Cerebellar nuclear complex (tissue), 1 donor: ENCODE measurements at places on chromosomes 2 and 18.

DNA sequence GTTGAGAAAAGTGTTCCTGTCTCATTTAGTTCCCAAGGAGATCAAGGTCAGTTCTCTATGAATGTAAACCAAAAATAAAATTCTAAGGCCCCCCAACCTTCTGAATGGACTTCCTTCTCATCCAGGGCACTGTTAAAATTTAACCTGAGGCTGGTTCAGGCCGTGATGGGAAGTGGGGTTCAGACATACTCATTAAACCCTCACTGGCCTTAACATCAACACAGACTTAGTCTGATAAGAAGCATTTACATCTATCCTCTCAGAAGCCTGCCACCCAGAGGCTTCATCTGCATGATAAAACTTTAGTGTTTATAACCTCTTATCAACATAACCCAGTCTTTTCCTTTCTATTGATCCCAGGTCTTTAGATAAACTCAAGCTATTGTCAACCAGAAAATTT lies 22.4 kb downstream of the ITSN2 start:
- DNase-seq: no peak

DNA sequence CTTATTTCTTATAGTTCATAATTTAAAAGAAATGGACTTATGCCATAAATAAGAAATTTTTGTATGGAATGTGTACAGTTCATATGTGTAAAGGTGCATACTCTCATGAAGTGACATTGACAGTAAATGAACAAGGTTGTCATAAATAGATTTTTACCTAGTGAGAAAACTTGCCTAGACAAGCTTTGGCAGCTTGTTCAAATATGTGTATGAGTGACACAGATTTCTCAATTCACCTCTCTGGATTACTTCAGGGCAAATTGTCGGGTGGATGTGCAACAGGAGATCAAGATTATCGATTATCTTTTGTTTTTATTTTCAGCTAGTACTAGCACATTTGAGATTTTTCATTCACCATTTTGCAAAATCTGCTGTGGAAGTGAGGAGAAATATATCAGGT lies 758.1 kb upstream of the ACVR2A start:
- no peak for DNase-seq

DNA sequence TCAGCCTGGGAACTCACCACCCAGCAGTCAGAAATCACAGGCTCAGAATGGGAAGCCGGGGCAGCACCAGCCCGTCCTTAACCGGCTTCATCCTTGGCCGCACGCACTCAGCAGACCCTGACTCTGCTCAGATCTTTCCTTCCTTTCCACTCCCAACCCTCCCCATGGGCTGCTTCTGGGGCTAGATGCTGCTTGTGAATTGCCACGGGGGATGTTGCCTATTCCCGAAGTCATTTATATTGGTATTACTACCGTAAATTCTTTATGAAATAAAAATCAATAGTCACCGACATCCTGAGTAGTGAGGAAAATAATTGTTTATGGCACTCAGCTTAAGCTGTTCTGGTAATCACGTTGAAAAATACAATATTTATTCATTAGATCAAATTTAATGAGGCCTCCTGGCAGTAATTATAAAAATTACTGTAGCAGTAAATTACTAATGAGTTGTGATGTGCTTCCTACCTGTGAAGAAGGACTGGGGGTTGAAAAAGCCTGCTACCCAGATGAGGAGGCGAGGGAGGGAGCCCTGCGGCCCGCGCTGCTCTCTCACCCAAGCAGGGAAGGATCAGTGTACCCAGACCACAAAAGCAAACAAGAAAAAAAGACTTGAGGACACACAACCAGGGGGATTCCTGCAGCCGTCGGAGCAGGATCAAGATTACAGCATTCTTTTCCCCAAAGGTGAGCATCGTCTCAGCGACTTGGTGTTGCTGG lies 31.5 kb downstream of the CDCA7 start:
- no peak for DNase-seq

DNA sequence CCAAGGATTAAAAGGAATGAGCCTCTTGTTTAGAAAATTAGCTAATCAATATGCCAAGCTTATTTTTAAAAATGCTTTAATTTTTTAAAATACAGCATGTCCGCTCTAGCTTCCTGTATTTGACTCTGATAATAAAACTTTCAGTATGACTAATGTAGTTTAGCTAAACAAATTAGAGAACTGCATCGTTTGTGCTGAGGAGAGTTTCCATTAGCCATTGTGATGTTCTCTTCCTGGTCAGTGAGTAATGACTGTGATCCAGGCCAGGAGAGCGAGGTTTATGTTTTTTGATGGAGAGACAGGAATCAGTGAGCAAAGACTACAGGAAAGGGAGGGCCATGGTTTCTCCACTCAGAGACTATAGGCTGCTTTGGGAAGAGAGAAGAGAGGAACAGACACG lies 237.2 kb upstream of the ETAA1 start:
- no peak for DNase-seq

GRCh38 chr2:149732001-149732685 lies 144.6 kb upstream of the MMADHC start:
- DNase-seq: no peak

GRCh38 chr2:200185628-200186000 lies 120.9 kb upstream of the SPATS2L start:
- peak; percentile 33 for DNase-seq

DNA sequence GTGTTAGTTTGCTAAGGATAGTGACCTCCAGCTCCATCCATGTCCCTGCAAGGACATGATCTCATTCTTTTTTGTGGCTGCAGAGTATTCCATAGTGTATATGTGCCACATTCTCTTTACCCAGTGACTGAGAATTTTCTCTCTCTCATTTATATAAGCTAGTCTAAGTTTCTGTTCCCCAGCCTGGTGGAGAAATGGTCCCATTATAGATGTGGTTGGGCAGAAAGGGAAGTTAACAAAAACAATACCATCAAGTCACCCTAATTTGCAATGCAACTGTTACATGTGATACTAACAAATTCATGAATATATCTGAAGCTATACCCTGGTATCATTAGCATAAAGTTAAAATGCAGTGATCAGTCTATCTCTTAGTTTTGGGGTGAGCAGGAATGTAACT lies 54.0 kb downstream of the DNER start:
- no peak for DNase-seq

DNA sequence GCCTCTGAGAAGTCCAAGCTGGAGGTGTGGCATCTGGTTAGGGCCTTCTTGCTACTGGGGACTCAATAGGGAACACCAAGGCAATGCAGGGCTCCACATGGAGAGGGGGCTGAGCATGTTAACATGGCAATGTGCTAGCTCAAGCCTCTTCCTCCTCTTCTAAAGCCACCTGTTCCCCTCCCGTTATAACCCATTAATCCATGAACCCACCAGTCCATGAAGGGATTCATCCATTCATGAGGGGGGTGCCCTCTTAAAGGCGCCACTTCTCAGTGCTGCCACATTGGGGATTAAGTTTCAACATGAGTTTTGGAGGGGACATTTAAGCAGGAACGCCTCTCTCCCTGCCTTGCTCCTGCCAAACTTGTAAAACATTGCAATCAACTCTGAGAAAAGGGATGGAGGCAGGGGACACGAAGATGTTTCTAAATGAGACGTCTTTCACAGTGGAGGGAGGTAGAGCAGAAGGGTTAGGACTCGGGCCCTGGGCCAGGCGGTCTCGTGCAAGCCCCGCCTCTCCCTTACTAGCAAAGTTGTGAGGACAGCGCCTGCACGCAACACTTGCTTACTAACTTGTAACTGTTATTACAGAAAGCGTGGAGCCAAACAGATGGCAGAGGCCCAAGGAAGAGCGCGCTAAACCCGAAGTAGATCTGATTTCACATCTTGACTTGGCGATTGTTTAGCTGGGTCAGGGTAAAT lies 118.2 kb upstream of the ZNF516 start:
- no peak for DNase-seq
